ENCODE measurements at places on chromosomes 5 and 9.
A peak's percentile ranks its signal among the peaks of the same experiment; 100 is the strongest.

- peak; percentile 28 for DNase-seq
Observed at GRCh38 chr9:76691517-76692313, 72.5 kb upstream of the PCA3 start.

DNA sequence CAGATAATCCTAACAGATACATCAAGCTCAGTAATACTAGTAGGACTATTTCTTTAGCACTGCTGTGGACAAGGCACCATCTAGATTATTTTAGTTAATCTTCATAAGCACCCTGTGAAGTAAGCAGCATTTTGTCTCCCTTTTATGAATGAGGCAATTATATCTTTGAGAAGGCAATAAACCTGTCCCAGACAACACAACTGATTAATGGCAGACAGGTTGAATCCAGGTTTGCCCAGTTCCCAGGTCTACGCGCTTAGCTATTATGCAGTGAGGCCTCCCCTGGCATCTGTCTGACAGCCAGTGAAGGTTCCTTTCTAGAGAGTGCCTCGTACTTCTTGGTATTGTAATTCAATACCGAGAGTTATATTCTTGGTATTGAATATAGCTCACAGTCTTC is 9.7 kb upstream of the LVRN start:
- DNase-seq: no peak

- DNase-seq: no peak
Observed at GRCh38 chr5:106097340-106097739, 1573.4 kb downstream of the EFNA5 start.

DNA sequence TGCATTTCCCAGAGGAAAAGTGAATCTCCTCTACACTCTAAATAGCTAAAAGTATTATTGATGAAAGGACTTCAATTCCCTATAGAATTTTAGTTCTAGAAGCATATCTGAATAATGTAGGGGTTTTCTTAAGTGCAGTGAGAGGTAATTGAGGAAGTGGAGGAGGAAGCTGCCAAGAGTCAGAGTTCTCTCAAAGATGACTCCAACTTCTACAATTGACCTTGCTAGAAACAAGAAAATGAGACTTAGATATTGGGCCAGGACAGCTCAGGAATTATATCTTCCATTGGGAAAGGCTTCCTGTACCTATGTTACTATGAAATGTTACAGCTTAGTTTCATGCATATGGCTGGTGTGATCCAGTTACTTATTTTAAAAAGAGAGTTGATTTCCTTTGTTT is 10.4 kb upstream of the F2R start:
- DNase-seq: no peak

DNA sequence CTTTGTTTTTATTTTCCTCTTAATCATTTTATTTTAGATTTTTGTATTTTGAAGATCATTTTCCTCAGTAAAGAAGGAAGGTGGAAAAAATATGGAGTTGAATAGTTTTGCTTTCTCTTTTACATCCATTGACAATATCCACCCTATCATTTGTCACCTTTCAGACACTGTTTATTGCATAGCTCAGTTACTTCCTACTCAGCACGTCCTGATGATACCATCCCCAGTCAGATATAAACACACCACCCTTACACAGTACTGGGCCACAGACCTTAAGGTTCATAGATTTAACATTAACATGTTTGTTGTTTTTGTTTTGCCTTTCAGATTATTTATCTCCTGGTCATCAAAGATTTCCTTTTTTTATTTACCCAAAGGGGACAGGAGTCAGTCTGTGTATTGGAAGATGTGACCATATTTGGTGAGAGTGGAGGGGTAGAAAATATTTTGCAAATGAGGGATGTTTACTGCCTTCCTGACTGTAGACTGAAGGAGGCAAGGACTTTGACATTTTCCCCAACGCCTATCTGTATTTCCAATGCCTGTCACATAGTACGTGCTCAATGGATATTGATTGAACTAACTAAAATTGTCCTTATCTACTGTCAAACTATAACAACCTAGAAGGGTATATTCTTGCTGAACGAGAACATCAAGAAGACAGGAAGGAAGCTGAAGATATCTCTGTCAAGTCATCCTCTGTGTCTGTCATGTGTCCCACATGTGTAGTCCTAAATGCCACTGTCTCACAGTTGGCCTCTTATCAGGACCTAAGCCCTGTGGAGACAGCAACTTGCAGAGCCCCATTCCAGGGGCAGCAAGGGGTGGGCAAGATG is 15.6 kb downstream of the STX17 start:
- no peak for DNase-seq

GRCh38 chr9:94822273-94822672 is 95.8 kb downstream of the AOPEP start:
- DNase-seq: no peak

DNA sequence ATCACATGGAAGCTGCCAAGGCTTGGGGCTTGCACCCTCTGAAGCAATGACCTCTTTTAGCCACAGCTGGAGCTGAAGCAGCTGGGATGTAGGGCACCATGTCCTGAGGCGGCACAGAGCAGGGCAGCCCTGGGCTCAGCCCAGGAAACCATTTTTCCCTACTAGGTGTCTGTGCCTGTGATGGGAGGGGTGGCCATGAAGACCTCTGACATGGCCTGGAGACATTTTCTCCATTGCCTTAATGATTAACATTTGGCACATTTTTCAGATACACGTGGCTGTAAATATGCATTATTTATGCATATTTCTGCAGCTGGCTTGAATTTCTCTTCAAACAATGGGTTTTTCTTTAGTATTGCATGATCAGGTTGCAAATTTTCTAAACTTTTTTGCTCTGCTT is 81.7 kb downstream of the OSMR start:
- no peak for DNase-seq

GRCh38 chr9:109498195-109499092 is at the start of gene PTPN3:
Gene PTPN3, minus strand, starts transcription at chr9:109498307. Its CDS starts 34,873 bp downstream, at chr9:109463434.
- DNase-seq: peak; percentile 46

- DNase-seq: peak; percentile 87
Observed at GRCh38 chr5:172370648-172371545, 83.4 kb downstream of the SH3PXD2B start.

- DNase-seq: no peak
Observed at GRCh38 chr9:77851882-77852595, 179.6 kb downstream of the GNAQ start.

- DNase-seq: no peak
Observed at GRCh38 chr5:13606051-13606450, 338.4 kb downstream of the DNAH5 start.

DNA sequence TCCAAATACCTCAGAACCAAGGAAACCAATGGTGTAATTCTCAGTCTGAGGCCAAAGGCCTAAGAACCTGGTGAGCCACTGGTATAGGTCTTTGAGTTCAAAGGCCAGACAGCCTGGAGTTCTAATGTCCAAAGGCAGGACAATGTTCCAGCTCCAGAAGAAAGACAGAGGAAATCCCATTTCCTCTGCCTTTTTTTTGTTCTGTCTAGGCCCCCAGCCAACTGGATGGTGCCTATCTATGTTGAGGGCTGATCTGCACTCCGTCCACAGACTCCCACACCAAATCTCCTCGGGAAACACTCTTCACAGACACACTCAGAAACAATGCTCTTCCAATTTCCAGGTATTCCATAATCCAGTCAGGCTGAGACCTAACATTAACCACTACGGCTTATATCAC is 30.1 kb downstream of the FNIP1 start:
- no peak for DNase-seq

GRCh38 chr5:161676103-161676502 is 9.4 kb upstream of the GABRA6 start:
- DNase-seq: peak; percentile 69

DNA sequence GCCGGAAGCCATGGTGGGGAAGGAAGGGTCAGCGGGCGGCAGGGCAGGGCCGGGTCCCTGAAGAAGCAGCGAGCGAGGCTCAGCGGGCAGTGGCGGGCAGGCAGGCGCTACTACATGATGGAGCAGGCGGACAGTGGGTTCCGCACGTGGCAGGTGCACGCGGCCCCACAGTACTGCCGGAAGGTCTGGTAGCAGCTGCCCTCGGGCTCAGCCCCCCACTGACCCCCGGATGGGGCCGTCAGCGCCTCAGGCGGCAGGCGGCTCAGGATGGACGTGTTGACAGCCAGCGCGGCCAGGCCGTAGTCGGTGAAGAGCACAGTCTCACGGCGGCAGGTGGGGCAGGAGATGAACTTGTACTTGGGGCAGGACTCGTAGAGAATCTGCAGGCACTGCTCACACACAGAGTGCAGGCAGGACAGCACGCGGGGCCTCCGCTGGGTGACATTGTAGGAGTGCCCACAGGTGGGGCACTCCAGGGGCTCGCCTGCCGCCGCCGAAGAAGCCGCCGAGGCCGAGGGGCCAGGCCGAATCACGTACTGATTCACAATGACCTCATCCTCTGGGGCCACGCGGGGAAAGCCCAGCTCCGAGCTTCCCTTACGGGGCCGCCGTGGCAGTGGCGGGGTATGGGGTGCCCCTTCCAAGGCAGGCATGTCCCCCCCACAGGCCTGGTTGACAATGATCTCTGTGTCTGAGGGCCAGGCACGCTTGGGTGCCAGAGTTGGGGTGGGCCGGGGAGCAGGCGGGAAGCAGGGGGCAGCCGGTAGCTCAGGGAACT is 1.5 kb downstream of the RNF208 start:
- DNase-seq: peak; percentile 31

DNA sequence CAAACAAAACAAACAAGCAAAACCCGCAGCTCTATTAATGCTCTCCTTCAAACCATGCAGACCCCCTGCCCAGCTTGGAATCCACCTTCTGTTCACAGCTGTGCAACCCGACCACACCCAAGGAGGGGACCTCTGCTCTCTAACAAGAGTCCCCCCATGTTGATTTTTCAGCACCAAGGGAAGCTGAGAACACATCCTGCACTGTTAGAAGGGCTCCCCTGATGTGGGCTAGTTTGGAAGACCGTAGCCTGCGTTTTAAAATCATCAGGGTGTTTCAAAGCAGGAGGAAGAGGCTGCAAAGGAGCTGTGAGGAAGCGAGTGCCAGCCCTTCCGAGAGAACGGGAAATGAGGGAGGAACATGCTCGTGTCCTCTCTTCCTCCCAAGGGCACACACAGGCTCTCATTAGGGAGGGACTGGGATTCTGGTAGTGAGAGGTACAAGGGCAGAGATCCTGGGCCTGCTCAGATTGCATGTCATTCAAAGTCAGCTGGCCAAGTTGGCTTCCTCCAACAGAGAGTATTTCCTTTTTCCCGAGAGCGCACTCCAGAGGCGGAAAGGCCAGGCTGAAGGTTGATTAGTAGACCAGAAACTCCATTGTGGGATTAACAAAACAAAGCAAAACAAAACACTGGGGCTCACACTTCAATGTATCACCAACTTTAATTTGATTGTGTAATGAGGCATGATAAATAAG is 185.9 kb downstream of the SEMA6A start:
- peak; percentile 66 for DNase-seq

All from GM23338 (cell line).